Immature natural killer cell (primary cell): ENCODE measurements at places on chromosomes 3 and 15. TPM values are rescaled to one million over a fixed set of nuclear protein-coding genes. Genes with fewer than 3 reads are reported as not detected.

PLCL2 gene
- 78.9 TPM for polyA plus RNA-seq

KY gene
- not detected for polyA plus RNA-seq

RASL12 gene
- not detected for polyA plus RNA-seq

DNA sequence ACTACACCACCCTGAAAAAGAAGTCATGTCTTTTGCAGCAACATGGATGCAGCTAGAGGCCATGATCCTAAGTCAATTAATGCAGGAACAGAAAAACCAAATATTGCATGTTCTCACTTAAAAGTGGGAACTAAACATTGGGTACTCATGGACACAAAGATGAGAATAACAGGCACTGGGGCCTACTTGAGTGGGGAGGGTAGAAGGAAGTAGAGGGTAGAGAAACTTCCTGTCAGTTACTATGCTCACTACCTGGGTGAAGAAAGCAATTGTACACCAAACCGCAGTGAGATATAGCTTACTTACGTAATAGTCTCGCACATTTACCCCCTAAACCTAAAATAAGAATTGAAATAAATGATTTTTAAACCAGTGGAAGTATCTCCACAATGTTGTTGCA is 480.5 kb upstream of the ARRDC4 start:
- DNase-seq = no peak

DNA sequence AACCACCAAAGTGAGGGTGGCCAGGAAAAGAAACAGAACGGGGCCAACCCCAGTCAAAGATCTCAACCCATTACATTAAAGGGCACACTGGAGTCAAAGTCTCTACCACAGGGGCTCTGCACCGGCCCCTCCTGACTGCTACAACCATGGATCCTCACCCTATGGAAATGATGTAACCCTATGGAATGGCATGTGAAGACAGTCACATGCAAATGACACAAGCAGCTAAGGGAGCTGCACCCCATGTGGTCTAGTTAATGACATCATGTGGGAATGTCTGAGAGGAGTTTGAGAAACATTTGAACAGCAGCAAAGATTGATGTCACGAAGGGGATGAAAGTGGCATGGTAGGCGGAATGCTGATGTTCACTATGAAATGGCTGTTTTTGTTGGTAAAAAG is 298.2 kb upstream of the SLCO3A1 start:
- no peak for DNase-seq

- DNase-seq = no peak
These were observed 9.6 kb upstream of the GLCE start for GRCh38 chr15:69150841-69151240.

DNA sequence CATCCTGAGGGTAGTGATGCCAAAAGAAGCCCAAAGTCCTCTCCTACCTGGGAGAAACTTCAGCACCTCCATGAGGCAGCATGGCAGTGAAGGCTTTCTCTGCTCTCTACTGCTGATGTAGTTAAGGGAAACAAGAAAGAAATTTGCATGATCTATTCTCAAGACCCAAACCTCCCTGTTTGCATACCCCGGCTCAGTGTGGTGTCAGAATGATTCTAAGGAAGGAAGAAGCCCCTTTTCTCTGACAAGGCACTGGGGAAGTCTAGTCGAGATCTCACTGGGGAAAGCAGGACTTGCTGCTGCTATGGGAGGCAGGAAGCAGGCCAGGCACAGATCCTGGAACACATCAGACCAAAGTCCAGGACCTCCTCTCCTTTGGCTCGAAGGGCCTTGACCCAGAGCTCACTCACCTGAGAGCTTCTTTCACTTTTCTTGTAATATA is 89.4 kb upstream of the ICE2 start:
- no peak for DNase-seq

DNA sequence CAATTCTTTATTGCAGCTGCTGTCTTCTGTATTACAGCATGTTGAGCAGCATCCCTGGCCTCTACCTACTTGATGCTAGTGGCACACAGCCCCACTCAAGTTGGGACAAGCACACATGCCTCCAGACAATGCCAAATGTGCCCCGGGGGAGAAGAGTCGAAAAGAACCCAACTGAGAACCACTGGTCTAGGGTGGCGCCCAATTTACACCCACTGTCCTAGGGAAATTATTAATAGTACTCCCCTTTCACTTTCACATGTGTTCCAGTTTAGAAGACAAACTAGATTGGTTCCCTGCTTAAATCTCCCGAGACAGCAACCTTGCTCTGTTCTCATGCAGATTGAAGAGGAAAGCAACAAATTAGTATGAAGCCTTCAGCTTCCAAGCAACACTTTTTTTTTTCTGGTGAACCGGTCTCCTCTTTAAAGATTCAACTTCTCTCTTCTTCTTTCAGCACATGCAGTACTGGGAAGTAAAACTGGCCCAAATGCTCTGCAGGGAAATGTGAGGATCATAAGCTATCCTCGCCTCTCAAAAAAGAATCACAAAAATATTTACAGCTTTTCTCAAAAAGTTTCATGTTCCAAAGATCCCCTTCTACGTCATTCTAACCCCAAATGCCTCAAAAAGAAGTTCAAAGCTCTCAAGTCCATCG is 823.9 kb upstream of the CFAP20DC start:
- DNase-seq = no peak

DNA sequence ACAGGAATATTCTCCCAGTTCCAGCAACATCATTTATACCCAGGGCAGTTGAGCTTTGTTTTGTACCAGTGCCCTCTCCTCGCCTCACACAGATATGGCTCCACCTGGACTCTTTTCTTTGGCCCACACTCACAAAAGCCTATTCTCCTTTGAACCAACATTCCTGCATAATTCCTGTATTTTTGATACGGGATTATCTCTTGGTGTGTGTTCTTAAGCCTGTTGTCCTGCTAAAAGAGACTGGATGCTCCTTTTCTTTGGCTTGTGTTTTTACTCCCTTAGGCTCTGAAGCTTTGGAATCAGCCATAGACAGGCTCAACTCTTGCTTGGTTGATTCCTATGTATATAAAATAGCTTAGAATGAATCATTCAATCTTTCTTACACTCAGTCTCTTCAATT is 305.4 kb upstream of the SATB1 start:
- no peak for DNase-seq

REC114 gene
- polyA plus RNA-seq = not detected

GRCh38 chr15:98700519-98700918 is 52.2 kb downstream of the IGF1R start:
- DNase-seq = no peak

- DNase-seq = no peak
These were observed 33.1 kb downstream of the BTD start for GRCh38 chr3:15634671-15635070.

GRCh38 chr3:105367063-105367405 is 325 bp downstream of the ALCAM start:
- peak; percentile 27 for DNase-seq

SATB1 gene
- polyA plus RNA-seq = 100.0 TPM

DNA sequence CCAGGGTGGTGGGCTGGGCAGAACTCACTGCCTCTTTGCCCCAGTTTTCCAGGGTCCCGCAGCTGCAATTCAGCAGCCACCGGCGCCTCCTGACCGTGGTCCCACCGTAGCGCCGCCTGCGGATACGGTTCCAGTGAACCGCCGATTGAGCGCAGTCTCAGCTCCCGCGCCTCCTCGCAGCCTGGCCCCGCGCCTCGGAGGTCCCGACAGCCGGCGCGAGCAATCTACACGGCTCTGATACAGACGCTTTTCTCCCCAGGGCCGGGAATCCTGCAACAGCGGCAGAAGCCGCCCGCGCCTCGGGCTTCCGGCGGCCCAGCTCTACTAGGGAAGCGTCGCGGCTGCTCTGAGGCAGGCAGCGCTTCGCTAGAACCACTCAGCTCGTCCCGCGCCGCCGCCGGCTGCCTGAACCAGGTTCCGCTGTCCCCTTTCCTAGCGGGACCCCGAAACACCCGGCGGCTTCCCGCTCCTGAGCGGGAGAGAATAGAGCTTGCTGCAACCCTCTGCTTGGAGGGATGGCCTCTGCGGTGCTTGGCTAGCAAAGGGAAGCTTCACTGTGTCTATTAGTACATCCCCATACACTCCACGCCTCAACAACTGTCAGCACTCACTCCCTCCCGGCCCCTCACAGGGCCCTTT is 3.1 kb downstream of the FOXL2NB start:
- no peak for DNase-seq

DNA sequence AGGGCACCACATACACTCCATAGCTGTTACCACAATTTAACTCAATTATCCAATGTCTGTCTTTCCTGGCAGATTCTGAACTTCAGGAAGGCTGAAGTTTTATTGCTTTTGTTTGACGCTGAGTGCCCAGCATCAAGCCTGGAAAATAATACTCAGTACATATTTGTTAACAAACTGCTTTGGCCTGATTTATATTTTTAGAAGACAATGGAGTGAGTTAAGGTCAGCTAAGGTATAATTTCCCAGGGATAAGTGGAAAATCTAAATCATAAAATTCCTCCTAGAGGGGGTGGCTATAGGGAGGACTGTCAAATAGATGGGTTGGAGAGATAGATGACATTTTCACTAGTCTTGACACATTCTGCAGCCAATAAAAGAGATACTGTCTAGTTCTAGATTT is 659.4 kb upstream of the ADAMTS9 start:
- DNase-seq = no peak

IL20RB gene
- polyA plus RNA-seq = 0.55 TPM

DNA sequence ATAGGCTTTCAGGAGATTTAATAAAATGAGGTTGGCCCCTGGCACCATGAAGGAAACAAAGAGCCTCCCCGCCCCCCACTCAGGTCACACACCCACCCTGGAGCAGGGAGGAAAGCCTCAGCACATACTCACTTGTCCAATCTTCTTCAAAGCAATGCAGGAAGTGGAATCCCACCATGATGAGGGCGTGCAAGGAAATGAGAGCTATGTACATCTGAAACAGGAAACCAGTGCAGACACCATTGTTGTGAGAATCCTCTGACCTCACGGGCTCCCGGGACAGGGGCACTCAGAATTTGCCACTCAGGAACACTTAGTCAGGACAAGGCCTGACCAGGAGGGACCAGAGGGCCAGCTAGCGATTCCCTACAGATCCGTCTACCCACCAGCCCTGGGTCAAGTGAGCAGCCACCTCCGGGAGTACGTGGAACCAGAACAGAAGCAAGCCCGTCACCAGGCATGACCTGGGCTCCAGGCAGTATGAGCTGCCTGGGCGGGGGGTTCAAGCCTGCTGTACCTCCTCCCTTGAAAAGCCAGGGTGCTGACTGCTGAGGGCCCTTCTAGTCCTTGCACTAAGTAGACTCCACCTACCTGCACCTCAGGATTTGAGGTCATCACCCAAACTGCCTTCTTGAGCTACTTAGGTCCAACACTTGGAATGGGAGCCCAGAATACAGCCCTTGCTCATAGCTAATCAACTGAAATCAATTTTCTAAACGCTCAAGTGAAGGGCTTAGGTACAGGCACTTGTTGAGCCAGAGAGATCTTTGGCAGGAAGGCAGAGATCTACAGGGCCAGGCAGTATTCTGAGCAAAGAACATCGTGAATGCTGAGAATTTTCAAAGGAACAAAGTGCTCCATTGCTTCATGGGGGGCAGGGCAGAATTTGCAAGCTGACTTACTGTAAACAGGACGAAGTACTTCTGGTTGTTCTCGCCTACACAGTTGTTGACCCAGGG is 42.7 kb downstream of the ZDHHC3 start:
- DNase-seq = no peak

GRCh38 chr3:129504471-129505100 is 23.9 kb upstream of the RHO start:
- no peak for DNase-seq
